ENCODE measurements at places on chromosomes 13 and 19.
A peak's percentile ranks its signal among the peaks of the same experiment; 100 is the strongest.

DNA sequence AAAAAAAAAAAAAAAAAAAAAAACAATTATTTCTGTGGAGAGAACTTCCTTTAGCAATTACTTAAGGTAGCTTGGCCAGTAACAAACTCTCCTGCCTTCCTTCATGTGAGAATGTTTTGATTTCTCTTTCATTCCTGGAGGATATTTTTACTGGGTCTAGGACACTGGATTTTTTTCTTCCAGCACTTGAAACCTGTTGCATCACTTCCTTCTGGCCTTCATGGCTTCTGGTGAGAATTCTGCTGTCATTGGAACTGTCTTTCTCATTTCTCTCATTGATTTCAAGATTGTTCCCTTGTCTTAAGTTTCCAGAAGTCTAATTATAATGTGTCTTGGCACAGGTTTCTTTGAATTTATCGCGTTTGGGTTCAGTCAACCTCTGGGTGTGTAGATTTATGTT lies 19.3 kb upstream of the RAB20 start:
- DNase-seq: no peak

DNA sequence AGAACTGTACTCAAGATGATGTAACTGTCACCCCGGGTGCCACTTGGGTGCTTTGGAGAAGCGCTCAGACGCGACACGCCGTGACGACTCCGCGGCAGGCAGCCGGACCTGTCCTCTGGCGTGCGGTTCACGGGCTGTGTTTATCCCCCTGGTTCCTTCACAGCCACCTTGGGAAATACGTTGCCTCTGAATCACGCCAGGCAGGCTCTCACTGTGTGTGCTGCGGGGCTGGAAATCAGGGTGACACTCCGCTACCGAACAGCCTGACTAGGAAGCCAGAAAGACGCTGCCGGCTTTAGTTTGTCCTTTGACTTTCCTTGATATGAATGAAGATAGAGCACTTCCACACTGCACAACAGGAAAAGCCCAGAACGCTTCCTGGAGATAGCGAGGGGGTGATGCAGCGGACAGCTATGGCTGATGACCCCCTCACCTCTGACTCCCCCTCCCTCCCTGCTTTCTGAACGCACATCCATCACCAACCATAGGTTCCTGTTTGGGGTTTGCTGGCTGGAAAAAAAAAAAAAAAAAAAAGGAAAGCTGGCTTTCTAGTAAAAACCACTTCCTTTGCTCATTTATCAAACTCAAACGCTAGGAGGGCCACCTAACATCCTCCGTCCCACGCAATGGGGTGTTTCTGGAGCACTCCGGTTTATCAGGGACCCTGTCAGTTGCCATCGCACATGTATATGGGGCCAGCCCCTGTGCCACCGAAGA lies 3.7 kb upstream of the GP6 start:
- no peak for DNase-seq

GRCh38 chr19:54616057-54616456 lies 14.2 kb upstream of the LILRB1 start:
- DNase-seq: no peak

DNA sequence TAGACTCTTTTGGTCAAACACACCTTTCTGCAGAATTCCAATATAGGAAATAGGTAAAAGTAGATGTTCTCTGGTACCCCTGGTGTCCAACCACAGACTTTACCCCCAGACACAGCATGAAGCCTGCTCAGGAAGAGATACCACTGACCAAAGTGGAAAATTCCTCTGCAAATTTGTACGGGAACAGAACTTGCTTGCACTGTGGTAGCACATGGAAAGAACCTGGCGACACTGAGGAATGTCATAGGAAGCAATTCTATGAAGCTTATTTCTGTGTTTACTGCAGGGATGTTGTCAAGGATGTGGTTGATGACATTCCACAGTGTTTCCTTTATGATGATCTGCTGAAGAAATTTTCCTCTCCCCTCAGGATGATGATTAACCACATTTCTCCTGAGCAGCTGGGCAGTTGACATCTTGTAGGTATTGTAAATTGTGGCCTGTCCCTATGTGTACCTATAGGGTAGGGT lies 48.9 kb upstream of the TNFSF11 start:
- no peak for DNase-seq

DNA sequence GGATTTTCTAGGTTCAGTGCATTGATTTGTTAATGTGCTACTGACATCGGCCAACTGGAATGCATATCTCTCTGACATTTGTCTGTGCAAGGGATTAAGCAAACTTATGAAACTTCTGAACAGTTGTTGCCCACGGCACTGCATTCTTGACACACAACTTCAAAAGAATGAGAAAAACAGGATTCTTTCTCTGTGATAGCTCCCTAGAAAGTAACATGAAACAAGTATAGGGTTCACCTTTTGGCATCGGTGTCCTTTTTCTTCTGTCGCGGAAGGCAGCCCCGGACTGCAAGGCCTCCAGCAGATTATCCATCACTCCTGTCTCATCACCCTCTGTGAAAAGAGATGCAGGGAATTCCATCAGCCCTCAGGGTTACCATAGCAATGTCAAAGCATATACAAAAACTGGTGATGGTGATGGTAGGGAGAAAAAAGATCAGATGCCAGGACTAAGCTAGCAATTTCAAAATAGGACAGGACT lies 389.2 kb downstream of the DIAPH3 start:
- no peak for DNase-seq

DNA sequence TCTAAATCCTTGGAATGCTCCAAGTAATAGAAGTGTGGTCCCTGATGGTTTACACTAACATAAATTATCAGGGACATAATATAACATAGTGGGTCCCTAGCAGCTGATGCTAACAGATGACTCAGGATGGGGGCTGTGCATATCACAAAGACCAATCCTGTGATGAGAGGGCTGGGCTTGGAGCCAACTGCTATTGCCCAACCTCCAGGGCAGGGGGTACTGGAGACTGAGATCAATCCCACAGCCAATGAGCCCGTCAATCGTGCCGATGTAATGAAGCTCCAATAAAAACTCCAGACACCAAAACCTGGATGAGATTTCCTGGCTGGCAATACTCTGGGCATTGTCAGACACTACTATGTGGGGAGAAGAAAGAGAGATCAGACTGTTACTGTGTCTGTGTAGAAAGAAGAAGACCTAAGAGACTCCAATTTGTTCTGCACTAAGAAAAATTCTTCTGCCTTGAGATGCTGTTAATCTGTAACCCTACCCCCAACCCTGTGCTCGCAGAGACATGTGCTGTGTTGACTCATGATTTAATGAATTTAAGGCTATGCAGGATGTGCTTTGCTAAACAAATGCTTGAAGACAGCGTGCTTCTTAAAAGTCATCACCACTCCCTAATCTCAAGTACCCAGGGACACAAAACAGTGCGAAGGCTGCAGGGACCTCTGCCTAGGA lies 33.4 kb downstream of the ABCC4 start:
- no peak for DNase-seq

- no peak for DNase-seq
Measured at GRCh38 chr19:40365010-40365409, 16.5 kb downstream of the PLD3 start.

- DNase-seq: no peak
Measured at GRCh38 chr13:26280295-26280694, 26.4 kb downstream of the CDK8 start.

DNA sequence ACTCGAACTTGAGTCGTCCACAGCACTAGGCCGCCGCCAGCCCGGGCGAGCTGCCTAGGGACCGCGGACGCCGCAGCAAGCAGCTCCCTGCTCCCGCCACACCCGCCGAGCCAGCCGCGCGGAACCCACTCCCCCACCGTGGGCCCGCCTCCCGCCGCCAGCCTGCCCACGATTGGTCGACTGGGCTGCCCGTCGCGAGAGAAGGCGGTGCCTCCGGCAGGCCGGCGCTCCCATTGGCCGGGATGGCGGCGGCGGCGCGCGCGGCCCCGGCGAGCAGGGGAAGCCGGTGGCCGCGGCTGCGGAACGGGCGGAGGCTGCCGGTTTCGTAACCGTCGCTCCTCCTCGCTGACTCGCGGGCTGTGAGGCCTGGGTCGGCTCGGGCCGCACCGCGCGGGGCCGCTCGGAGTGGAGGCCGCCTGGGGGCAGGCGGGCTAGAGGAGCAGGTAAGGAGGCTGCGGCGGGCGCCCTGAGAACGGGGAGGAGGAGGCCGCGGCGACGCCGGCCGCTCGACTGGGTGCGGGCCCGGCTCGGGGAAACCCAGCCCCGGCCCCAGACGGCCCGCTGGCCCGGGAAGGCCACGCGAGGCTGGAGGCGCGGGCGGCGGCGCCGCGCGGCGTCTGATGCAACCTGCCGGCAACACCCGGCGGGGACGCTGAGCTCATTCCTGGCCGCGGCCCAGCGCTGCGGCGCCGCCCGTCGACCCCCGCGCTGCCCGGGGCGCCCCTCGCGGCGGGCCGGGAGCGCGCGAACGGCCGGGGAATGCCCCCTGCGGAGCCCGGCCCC lies at the start of gene CEBPG:
Gene CEBPG (plus strand): TSS at position 257 of the 783 bp plus-strand sequence. CDS start 5,531 bp downstream, outside the sequence.
- DNase-seq: peak; percentile 94

DNA sequence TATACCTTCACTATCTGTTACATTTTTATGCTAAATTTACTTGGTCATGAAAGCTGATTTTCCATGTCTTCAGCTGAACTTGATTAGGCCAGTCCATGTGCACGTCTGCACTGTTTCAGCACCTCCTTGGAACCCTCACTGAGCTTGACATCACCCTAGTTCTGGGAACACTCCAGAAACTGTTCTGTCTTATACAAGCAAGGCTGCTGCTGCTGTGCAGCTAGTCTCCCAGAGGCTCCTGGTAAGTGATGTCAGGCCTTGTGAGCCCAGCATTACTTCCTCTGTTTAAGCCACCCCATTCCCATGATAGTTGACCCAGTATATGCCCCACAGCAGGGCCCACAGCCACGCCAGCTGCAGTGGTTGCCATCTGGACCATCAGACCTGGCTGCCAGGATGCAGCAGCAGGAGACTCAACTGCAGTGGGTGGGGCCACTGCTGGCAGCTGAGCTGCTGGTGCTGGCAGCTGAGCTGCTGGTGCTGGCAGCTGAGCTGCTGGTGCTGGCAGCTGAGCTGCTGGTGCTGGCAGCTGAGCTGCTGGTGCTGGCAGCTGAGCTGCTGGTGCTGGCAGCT lies 90.5 kb upstream of the AKAP11 start:
- no peak for DNase-seq

DNA sequence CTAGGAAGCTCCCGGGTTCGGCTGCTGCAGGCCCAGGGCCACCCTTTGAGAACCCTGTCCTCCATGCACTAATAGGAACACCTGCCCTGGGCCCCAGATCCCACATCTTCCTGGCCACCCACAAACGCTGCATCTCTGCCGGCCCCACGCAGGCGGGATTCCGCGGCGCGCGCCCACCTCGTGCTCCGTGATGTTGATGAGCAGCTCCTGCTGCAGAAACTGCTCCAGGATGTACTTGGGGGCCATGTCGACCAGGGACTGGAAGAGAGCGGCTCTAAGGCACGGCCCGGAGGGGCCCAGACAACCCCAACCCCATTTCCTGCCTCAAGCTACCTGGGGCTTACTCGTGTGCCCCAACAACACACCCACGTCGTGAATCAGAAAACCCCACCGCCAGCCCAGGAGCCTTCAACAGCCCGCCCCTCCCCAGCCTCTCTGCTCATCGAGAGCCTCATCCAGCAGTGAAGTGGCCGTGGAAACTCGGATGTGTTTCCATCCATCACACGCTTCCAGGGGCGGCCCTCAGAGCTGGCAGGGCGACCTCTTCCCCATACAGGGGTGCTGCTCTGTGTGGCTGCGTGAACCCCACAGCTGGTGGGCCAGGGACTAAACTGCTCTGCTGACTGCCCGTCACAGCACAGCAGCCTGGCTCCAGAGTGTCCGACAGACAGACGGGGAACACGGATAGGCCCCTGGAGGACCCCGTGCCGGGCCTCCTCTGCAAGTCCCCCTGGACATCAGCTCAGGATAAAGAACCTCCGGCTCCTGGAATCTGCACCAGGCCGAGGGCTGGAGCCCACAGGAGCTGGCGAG lies 4.2 kb downstream of the POLR2E start:
- no peak for DNase-seq
